ENCODE measurements at places on chromosomes 6 and 20. TPM values are rescaled to one million over a fixed set of nuclear protein-coding genes. Genes with fewer than 3 reads are reported as not detected.

The SCRT2 gene
- total RNA-seq: not detected

DNA sequence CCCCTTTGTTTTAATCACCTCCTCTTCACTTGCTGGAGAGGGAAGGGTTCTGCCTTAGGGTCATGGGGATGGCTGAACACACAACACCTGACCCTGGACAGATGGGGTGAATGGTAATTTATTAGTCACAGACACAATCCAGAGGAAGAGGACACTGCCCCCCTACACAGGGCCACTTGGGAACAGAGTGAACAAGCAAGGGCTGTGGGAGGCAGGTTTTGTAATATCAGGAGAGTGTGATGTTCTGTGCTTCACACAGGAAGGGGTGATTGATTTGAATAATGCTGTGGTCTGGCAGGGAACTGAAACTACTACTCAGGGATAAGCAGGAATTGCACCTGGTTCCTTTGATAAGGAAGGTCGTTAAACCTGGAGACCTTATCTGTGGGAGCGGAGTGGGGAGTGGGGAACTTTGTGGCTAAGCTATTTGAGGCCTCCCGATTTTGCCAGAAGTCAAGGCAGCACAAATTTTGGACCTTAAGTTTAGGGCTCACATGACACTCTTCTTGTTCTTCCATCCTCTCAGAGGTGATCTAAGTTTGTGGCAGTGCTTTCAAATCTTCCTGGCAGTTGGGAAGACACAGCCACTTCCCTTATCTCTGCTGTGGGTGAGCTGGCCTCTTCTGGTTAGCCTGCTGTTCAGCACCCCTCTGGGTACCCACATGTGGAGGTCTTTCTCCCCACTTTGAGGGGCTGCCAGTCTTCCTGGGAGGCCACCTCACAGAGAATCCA is 77.8 kb downstream of the CD164 start:
- no peak for DNase-seq
- no peaks in the 10 kb centered on the region for H3K36me3 ChIP-seq
- peak overlapping the region; percentile 60 for H3K27ac ChIP-seq
- H3K27me3 ChIP-seq: no peaks in the 10 kb centered on the region
- H3K4me3 ChIP-seq: no peak overlapping the region

DNA sequence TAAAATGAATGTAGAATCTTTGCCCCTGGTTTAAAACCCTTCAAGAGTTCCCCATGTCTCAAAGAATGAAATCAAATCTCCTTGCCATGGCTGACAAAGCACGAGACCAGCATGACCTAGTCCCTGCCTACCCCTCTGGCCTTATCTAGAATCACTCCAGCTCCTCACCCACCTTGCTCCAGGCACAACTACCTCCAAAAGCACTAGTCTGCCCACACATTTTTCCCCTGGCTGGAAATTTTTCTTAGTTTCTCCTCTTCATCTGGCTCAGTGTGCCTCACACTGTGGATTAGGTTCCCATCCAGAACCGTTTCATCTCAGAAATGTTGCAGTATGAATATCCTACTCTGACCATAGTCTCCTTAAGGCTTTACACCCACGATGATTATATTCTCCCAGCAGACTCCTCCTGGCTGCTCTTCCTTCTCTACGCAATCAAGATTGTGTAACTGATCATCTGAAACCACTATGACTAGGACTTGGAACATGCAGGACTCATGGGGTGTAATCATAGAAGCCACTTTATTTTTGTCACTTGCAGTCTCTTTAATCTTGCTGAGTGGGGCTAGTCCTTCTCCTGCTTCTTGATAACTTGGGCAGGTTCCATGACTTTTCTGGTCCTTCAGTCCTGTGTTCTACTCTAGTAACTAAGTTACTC is 7.8 kb upstream of the MRS2 start:
- H3K27me3 ChIP-seq: no peaks in the 10 kb centered on the region
- no peak for DNase-seq
- no peak overlapping the region for H3K4me3 ChIP-seq
- no peaks in the 10 kb centered on the region for H3K4me1 ChIP-seq

GRCh38 chr6:16108921-16109658 is 19.8 kb upstream of the MYLIP start:
- no peak overlapping the region for H3K27ac ChIP-seq
- no peaks in the 10 kb centered on the region for H3K4me1 ChIP-seq
- no peak for DNase-seq
- no peaks in the 10 kb centered on the region for H3K27me3 ChIP-seq
- no peak overlapping the region for H3K4me3 ChIP-seq

GRCh38 chr20:54197621-54198604 is 10.0 kb upstream of the PFDN4 start:
- H3K27ac ChIP-seq: no peak overlapping the region
- H3K27me3 ChIP-seq: no peaks in the 10 kb centered on the region
- H3K4me1 ChIP-seq: no peaks in the 10 kb centered on the region
- no peaks in the 10 kb centered on the region for H3K36me3 ChIP-seq

The TMEM74B gene
- 4.3 TPM for total RNA-seq

DNA sequence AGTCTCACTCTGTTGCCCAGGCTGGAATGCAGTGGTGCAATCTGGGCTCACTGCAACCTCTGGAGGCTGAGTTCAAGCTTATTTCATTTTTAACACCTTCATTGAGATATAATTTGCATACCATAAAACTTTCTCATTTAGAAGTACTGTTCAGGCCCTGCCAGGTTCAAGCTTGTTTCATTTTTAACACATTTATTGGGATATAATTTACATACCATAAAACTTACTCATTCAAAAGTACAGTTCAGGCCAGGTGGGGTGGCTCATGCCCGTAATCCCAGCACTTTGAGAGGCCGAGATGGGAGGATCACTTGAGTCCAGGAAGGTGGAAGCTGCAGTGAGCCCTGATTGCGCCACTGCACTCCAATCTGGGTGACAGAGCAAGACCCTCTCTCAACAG is 5.5 kb downstream of the OR2B6 start:
- H3K27ac ChIP-seq: no peak overlapping the region
- no peaks in the 10 kb centered on the region for H3K27me3 ChIP-seq
- no peaks in the 10 kb centered on the region for H3K4me1 ChIP-seq
- H3K36me3 ChIP-seq: no peaks in the 10 kb centered on the region
- DNase-seq: no peak
- no peak overlapping the region for H3K4me3 ChIP-seq

DNA sequence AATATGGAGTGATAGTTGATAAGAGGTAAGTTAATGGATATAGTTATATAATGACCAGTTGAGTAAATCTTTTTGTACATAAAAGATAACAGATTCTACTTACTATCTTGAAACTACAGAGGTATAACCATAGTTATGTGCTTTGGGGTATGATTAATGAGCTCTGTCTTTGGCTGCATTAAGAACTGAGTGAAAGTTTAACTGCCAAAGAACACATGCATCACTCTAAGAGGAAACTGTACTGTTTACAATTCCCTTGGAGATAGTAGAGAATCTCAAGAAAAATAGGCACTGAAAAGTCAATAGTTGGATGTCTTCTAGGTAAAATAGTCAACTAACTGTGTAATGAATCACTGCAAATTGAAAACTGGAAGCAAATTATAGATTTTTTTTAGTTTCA is 1129.5 kb downstream of the EPHA7 start:
- no peaks in the 10 kb centered on the region for H3K27me3 ChIP-seq
- no peak overlapping the region for H3K27ac ChIP-seq
- H3K36me3 ChIP-seq: no peaks in the 10 kb centered on the region
- H3K4me1 ChIP-seq: no peaks in the 10 kb centered on the region
- no peak for DNase-seq

The DEFB128 gene
- total RNA-seq: not detected

The GGTLC1 gene
- total RNA-seq: not detected

- no peaks in the 10 kb centered on the region for H3K4me1 ChIP-seq
- no peak for DNase-seq
- H3K27me3 ChIP-seq: no peaks in the 10 kb centered on the region
- H3K27ac ChIP-seq: peak overlapping the region; percentile 34
Measured at GRCh38 chr20:45016089-45016671, 49.9 kb downstream of the STK4 start.

GRCh38 chr6:13557841-13558240 is 16.6 kb upstream of the SIRT5 start:
- H3K27ac ChIP-seq: no peak overlapping the region
- DNase-seq: no peak
- no peaks in the 10 kb centered on the region for H3K36me3 ChIP-seq

GRCh38 chr6:7106752-7107577 is 796 bp upstream of the RREB1 start:
- no peaks in the 10 kb centered on the region for H3K27me3 ChIP-seq
- peak; percentile 32 for DNase-seq
- H3K4me3 ChIP-seq: peak overlapping the region; percentile 85
- no peaks in the 10 kb centered on the region for H3K4me1 ChIP-seq

The GSTA1 gene
- 0.88 TPM for total RNA-seq

- no peak overlapping the region for H3K27ac ChIP-seq
- no peak overlapping the region for H3K4me3 ChIP-seq
- no peaks in the 10 kb centered on the region for H3K27me3 ChIP-seq
- no peaks in the 10 kb centered on the region for H3K4me1 ChIP-seq
- no peaks in the 10 kb centered on the region for H3K36me3 ChIP-seq
- no peak for DNase-seq
Measured at GRCh38 chr6:16059496-16059895, 69.4 kb upstream of the MYLIP start.
